ENCODE measurements at places on chromosomes 12 and 14. TPM values are rescaled to one million over a fixed set of nuclear protein-coding genes. Genes with fewer than 3 reads are reported as not detected.
A peak's percentile ranks its signal among the peaks of the same experiment; 100 is the strongest.

PNN gene
- total RNA-seq: 17.2 TPM

ADAMTS20 gene
- 0.04 TPM for total RNA-seq

PZP gene
- not detected for total RNA-seq

MYF5 gene
- not detected for total RNA-seq

PGF gene
- total RNA-seq: 2.6 TPM

GUCY2C gene
- total RNA-seq: not detected

GRCh38 chr12:23303821-23304220 lies 645.6 kb downstream of the SOX5 start:
- no peak for DNase-seq

GRCh38 chr12:5889381-5890047 lies 55.5 kb downstream of the ANO2 start:
- DNase-seq: peak; percentile 41

GRCh38 chr12:55842681-55843429 lies at the start of gene MMP19:
Gene MMP19, minus strand, starts transcription at chr12:55842936. Its CDS starts 106 bp downstream, at chr12:55842830.
- DNase-seq: peak; percentile 48

DNA sequence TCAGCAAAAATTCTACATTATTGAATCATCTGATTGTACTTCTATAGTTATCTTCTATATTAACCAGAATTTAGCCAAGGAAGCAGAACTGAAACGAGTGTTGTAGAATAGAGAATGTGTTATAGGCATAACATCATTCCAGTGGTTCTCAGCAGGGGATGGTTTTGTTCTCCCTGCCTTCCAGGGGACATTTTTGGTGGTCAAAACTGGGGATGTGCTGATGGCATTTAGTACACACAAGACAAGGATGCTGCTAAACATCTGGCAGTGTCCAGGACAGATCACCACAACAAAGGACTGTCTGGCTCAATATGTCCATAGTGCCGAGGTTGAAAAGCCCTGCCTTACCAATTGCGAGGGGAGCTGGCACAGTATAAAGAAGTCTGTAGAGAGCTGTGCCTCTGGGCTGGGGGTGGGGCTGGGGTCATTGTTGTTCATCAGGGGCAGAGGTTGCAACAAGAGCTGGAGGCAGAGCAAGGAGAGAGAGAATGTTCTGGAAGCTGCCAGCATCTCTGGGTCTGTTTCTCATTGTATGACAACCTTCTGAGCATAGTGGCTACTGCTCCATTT lies 1472.8 kb downstream of the AACS start:
- DNase-seq: no peak

DNA sequence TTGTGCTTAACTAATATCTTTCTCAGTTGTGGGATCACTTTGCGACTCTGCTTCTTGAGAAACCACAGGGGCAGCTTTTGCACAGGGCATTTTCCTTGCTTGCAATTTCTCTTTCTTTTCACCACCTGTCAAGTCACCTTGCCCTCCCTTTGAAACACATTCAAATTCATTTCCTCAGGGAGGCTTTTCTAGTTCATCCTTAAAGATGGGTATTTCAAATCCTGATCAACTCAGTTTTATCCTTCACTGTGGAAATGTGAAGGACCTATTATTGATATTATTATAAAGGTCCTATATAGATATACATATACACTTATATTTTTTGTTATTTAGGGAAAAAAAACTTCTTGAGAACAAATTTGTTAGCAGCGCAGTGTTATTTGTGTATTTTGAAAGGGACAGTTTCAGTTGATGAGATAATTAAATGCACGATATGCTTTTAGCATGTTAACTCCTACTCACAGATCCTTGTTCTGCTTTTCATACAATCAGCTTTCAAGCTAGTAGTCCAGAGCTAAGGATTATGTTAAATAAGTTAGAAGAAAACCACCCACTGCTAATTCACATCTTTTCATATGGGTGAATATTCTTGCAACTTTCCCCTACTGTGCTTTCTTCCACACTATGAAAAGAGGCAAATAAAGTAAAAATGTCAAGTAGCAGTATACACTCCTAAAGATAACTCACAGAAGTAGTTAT lies 501.4 kb upstream of the RGS6 start:
- no peak for DNase-seq

GRCh38 chr12:106506691-106507090 lies 76.1 kb upstream of the RFX4 start:
- DNase-seq: no peak

DNA sequence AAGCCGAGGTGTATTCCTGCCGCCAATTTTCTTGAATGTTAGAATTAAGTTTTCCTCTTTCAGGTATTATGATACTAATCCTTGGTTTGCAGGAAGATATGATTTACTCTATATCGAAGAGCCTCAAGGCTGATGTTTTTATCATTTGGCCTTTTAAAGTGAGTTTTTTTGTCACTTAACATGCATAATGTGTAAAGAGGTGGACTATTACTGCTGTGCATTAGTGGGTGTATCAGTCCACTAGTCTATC lies 11.1 kb upstream of the TMPO start:
- DNase-seq: no peak

DNA sequence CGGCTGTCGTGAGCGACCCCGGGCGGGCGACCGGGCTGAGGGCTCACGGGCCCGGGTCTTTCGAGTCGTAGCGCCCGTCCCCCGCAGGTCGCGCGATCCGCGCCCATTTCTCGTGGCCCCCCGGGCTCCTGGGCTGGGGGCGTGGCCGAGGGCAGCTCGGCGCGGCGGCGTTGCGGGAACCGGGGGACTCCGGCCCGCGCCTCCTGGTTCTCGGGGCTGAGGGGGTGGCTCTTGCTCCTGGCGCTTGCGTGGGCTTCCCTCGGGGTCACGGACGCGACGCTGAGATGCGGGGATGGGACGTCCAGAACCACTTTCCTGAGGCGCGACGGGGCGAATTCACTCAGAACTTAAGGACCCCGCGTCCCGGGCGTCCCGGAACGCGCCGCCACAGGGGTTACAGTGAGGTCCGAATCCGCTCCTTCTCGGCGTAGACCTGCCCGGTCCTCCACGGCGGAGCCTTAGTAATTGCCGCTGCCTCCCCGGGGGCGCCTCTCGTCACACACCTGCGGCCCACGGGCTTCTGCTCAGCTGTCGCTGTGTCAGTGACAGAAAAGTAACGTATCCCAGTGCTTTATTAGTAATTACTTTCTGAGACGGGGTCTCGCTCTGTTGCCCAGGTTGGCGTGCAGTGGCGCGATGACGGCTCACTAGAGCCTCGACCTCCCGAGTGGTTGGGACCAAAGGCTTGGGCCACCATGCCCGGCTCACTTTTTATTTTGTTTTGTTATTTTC lies 606 bp downstream of the EP400 start:
- DNase-seq: no peak

- no peak for DNase-seq
Observed at GRCh38 chr12:66698558-66698957, 19.7 kb upstream of the GRIP1 start.

DNA sequence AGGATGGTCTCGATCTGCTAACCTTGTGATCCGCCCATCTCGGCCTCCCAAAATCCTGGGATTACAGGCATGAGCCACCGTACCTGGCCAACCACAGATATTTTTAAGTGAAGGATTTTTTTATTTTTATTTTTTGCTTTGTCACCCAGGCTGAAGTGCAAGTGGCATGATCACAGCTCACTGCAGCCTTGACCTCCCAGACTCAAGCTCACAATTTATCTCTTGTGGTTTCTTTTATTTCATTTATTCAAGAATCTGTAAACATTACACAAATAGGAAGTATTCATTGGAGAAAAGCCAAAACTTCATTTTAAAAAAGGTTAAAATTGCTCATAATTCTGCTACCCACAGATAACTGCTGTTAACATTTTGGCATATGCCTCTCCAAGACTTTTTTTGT lies 13.3 kb downstream of the MOAP1 start:
- DNase-seq: peak; percentile 65

DNA sequence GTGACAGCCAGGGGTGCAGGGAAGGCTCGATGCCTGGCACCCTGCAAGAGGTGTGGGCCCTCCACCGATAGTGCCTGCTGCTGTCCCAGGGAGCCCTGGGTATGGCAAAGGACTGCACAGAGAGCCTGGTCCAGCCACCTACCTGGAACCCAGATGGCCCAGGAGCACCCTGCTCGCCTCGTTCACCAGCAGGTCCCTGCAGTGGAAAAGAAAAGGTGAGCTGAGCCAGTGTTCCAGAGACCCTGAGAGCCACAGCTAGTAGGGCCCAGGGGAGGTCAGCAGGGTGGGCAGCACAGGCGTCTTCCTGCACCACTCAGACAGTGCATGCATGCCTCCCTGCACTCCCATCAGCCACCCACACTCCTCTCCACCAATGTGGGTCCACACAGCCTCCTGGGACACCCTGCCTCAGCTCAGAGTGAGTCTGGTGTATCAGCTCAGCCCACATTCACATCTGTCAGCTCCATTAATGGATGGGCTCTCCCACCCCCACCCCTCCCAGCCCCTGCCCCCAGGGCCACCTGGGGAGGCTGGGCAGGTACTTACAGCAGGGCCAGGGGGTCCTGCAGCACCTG lies 20.2 kb downstream of the TMEM106C start:
- DNase-seq: no peak

DNA sequence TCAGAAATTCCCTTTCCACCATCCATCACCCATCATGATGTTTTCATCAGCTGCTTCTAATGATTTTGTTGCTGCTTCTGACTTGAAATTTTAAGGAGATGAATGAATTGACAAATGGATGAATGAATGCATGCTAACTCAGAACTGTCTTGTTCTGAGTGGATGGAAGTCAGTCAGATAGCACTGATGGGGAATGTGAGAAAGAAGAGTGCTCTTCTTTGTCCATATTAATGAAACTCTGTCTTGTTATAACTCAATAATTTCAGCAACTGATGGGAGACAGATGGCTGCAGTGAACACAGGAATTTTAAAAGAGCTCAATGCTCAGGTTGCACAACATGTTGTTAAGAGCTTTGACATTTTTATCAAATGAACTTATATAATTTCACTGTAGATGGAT lies 422.0 kb downstream of the TRHDE start:
- DNase-seq: no peak

DNA sequence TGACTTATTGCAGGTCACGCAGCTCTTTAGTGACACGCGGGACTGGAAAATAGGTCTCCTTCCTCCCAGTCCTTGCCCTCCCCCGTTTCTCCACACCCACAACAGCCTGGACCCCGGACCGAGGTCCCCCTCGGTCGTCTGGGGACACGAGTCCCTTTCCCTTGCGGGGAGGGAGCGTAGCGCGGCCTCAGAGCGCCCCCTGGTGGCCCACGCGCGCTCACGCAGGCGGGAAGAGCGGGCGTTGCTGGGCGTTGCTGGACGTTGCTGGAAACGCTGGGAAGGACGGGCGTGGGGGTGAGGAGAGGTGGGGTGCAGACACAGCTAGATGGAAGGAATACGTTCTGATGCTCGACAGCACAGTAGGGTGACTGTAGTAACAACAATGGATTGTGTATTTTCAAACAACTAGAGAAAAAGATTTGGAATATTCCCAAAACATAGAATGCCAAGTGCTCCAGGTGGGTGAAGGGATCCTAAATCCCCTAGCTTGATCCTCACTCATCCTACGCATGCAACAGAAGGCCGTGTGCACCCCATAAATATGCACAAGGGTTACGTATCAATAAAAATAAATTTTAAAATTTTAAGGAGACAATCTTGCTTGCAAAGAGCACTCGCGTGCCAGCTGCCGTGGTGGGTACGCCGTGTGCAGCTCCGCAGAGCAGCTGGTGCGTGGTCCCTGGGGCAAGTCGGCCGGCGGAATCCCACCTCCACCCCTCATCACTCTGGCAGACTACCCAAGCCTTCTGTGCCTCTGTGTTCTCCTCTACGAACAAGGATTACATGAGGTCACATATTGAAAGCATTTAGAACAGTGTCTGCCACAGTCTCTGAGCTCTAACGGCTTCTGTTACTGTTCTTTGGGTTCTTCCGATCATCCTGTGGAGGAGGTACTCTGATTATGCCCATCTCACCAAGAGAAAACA lies 87.4 kb downstream of the B4GALNT3 start:
- DNase-seq: peak; percentile 59

- DNase-seq: no peak
Observed at GRCh38 chr14:27945512-27945911, 821.1 kb upstream of the FOXG1 start.

Data from H4 (cell line).